ENCODE measurements at places on chromosomes 7 and 10. TPM values are rescaled to one million over a fixed set of nuclear protein-coding genes. Genes with fewer than 3 reads are reported as not detected.

DNA sequence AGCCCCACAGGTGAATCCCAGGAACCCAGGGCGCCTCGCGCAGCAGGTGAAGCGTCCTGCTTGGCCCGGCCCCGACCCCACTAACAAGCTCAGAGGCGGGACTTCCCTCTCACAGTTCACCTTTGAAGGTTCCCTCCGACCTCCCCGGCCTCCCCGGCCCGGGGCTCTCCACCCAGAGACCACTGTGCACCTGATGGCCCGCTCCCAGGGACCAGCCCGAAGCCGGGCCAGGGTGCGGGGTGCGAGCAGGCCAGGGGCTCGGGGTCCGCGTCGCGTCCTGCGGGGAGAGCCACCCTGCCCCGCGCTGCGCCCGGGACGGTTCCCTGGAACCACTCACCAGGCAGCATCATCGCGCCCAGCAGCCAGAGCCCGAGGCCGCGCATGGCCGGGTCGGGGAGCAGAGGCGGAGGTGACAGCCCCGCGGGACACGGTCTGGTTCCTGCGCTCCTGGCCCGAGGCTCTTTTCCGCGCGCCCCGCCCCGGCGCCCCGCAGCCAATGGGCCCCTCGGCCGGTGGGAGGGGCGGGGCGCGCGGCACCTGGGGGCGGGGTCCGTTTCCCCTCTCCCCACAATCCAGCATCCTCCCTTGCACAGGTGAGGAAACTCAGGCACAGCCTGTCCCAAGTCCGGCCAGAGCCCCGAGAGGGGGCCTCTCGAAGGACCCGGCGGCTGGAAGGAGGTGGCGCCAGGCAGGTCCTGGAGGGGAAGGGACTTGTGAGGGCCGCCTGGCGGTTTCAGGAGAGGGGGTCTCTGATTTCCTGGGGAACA is at the start of gene ADAM8:
Gene ADAM8 (minus strand): TSS at position 434 of the 767 bp plus-strand sequence. CDS start 51 bp downstream, at position 383.
- DNase-seq: peak; percentile 66
- H3K4me1 ChIP-seq: peaks cover 18% of the 10 kb centered on the region
- peak within 1 kb of the TSS; percentile 91 for H3K4me3 ChIP-seq
- no peaks in the 10 kb centered on the region for H3K27me3 ChIP-seq

DNA sequence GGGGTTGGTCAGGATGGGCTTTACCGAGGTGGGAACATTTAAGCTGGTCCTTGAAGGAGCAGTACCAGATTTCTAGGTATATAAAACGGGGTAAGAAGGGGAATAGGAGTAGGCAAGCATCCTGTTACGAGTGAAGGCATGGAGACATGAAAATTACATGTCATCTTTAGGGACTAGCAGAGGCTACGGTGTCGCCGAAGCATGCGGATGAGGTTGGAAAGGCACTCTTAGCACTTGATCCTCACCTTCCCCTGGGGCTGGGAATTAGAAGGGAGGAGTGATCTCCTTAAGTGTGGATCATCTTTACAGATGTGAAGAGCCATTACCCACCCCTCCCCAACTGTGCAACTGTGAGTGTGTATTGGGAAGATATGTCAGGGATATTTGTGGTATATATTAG is 13.8 kb upstream of the ZRANB1 start:
- no peak overlapping the region for H3K27ac ChIP-seq
- H3K27me3 ChIP-seq: no peaks in the 10 kb centered on the region
- H3K36me3 ChIP-seq: peaks cover 28% of the 10 kb centered on the region
- DNase-seq: no peak

DNA sequence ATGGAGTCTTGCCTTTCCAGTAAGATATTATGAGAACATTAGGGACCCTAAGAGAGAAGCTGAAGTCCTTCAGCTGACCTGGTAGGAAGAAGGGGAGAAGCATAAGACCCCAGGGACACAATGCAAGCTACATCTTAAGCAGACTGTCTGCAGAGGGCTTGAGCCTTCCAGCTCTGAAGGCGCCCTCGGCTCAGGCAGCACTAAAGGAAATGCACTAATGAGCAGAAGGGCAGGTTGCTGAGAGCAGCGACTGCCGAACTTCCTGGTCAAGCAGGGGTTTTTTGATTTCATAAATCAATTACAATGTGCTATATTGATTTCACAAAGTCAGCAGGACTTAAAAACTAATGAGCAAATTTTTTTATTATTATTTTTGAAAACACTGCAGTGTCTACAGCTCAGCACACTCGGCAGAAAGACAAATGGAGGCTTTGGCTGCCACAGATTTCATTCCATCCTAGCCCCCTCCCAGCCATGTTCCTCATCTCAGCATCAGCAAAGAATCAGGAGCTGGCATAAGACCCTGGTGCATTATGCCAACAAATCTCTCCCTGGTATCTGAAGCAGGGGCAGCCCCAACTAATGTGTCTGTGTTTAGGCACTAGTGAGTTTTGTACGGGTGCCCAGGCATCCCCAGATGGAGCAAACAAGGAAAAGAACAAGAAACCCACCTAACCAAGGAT is 57.1 kb downstream of the LRRTM3 start:
- no peaks in the 10 kb centered on the region for H3K4me1 ChIP-seq
- H3K4me3 ChIP-seq: no peak overlapping the region
- H3K27ac ChIP-seq: no peak overlapping the region
- no peaks in the 10 kb centered on the region for H3K27me3 ChIP-seq
- no peaks in the 10 kb centered on the region for H3K36me3 ChIP-seq

GRCh38 chr7:70376561-70377031 is 755.3 kb upstream of the GALNT17 start:
- no peaks in the 10 kb centered on the region for H3K36me3 ChIP-seq
- H3K4me1 ChIP-seq: no peaks in the 10 kb centered on the region
- no peaks in the 10 kb centered on the region for H3K27me3 ChIP-seq
- DNase-seq: no peak

GRCh38 chr10:86113501-86113900 is 253.1 kb downstream of the GRID1 start:
- H3K36me3 ChIP-seq: no peaks in the 10 kb centered on the region
- H3K27ac ChIP-seq: no peak overlapping the region
- no peaks in the 10 kb centered on the region for H3K27me3 ChIP-seq

DNA sequence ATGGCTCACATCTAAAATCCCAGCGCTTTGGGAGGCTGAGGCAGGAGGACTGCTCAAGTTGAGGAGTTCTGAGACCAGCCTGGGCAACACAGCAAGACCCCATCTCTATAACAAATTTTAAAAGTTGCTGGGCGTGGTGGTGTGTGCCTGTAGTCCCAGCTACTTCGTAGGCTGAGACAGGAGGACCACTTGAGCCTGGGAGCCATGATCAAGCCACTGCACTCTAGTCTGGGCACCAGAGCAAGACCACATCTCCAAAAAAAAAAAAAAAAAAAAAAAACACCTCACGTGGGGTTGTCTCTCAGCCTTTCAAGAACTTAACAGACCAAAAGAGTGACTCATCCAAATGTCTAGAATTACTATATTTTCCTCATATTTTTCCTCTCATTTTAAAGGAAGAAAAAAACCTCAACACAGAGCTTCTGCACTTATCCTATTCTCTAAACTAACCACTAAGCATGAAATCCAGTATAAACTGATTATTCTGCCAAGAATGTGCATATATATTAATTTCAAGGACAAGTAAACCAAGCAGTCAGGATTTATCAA is 46.3 kb downstream of the CUL2 start:
- H3K27ac ChIP-seq: no peak overlapping the region
- H3K4me1 ChIP-seq: peaks cover 8% of the 10 kb centered on the region
- peaks cover 60% of the 10 kb centered on the region for H3K36me3 ChIP-seq
- H3K4me3 ChIP-seq: no peak overlapping the region

DNA sequence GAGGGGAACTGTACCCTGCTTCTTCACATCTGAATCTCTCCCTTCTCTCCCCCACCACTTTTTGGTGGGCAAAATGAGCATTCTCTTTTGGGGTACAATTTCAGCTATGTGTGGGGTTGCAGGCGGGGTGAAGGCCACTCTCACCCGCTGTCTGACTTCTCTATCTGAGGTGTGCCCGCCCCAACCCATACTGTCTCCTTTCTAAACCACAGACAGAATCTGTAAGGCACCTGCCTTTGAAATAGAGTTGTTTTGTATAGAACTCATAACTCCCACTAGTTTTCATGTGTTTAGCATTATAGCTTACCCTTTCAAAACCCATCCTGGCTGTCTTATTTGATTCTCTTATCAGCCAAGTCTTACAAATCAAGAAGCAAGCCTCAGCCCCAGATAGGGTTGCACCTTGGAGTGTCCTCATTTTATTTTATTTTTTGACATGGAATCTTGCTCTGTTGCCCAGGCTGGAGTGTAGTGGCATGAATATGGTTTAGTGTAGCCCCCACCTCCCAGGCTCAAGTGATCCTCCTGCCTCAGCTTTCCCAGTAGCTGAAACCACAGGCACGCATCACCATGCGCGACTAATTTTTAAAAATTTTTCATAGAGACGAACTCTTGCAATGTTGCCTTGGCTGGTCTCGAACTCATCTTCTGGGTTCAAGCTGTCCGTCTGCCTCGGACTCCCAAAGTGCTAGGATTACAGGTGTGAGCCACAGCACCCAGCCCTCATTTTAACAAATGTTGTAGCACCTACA is 11.9 kb downstream of the TSPAN14 start:
- H3K36me3 ChIP-seq: peaks cover 29% of the 10 kb centered on the region
- H3K4me3 ChIP-seq: peak overlapping the region; percentile 74
- DNase-seq: no peak
- H3K4me1 ChIP-seq: peaks cover 91% of the 10 kb centered on the region
- H3K27ac ChIP-seq: peak overlapping the region; percentile 91
- H3K27me3 ChIP-seq: no peaks in the 10 kb centered on the region

GRCh38 chr10:127874671-127875448 is 17.9 kb downstream of the CLRN3 start:
- peaks cover 7% of the 10 kb centered on the region for H3K27me3 ChIP-seq
- H3K36me3 ChIP-seq: no peaks in the 10 kb centered on the region
- no peak overlapping the region for H3K27ac ChIP-seq
- H3K4me3 ChIP-seq: no peak overlapping the region
- H3K4me1 ChIP-seq: peaks cover 15% of the 10 kb centered on the region
- no peak for DNase-seq

DNA sequence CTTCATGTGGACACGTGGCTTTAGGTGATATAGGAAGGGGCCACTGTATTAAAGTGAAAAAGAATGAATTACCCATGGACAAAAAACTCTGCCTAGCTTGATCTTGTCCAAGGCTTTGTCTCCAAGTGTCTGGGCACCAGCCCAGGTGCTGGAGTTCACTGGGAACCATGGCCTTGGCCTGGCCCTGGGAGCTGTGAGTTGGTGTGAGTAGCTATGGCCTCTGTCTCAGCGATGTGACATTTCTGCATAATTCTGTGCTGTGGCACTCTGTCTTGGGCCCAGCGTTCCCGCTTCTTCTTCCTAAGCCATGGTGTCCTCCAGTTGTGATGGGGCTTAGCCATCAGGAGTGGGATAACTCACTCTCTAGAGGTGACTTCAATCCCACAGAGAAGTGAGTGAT is 119.0 kb upstream of the PPP2R2D start:
- no peak overlapping the region for H3K27ac ChIP-seq
- H3K27me3 ChIP-seq: no peaks in the 10 kb centered on the region
- no peak overlapping the region for H3K4me3 ChIP-seq
- DNase-seq: no peak
- H3K36me3 ChIP-seq: no peaks in the 10 kb centered on the region

DNA sequence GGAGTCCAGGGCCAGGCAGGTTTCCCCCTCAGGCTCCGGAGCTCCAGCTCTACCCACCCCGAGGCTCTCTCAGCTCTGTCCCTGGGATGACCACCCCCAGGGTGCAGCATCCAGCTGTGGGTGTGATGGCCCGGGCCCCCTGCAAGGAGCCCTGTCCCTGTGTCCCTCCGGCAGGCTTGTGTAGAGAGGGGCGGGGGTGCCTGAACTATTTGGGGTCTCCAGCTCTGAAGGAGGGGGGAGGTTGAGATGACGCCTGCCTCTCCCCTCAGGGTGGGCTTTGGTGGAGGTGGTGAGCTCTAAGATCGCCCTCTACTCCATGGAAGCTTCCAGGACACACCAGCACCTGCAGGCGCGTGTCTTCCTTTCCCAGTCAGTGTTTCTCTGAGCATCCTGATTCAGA is 39.4 kb downstream of the ADRA2A start:
- no peaks in the 10 kb centered on the region for H3K36me3 ChIP-seq
- no peak for DNase-seq
- no peaks in the 10 kb centered on the region for H3K27me3 ChIP-seq
- no peak overlapping the region for H3K27ac ChIP-seq

Gene IFIT1B
- not detected for total RNA-seq

Gene MPP7
- total RNA-seq: 0.60 TPM

Gene C10orf53
- total RNA-seq: 0.16 TPM

Gene VWC2
- total RNA-seq: not detected

Gene FOXI2
- not detected for total RNA-seq

Gene SPDYE11
- total RNA-seq: not detected

Gene HPS1
- total RNA-seq: 62.0 TPM

Gene NACAD
- 0.30 TPM for total RNA-seq
